Activated CD4-positive, alpha-beta T cell treated with anti-CD3 and anti-CD28 coated beads, Interleukin-2, amount 10 ng/mL, durations not matched to agents 7 days and 5 days (primary cell): ENCODE measurements at places on chromosomes 4 and X. TPM values are rescaled to one million over a fixed set of nuclear protein-coding genes. Genes with fewer than 3 reads are reported as not detected.

DNA sequence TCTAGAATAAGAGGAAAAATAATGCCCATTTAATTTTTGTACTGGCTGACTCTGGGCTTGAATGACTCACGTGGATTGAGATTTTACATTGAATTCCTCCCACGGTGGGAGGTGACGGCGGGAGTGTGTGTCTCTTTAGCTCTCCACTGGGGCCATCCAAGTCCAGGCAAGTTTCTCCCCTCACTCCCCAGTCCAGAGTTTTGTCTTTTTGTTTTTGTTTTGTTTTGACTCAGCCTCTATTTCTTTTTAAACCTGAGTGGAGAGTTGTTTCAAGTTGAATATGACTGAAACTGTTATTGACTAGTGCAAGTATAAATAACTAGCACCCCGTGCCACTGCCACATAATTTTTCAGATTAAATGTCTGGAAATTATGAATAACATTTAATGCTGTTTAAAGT, 13.6 kb downstream of the CHST7 start:
- DNase-seq, result no peak

GRCh38 chr4:119540249-119540648, 88.4 kb downstream of the PDE5A start:
- no peak for DNase-seq

- DNase-seq, result no peak
Measured at GRCh38 chr4:151641983-151642382, 118.8 kb downstream of the GATB start.

GRCh38 chr4:66489370-66489769, 819.1 kb upstream of the EPHA5 start:
- no peak for DNase-seq

- no peak for DNase-seq
Measured at GRCh38 chr4:2832981-2833670, 10.5 kb upstream of the ADD1 start.

- no peak for DNase-seq
Measured at GRCh38 chr4:8051644-8052043, 107.0 kb downstream of the ABLIM2 start.

- no peak for DNase-seq
Measured at GRCh38 chr4:2395038-2395437, 23.4 kb downstream of the ZFYVE28 start.

- no peak for DNase-seq
Measured at GRCh38 chrX:7269991-7270390, 122.0 kb upstream of the PUDP start.

GRCh38 chr4:22900876-22901275, 208.1 kb downstream of the GBA3 start:
- no peak for DNase-seq

GRCh38 chr4:12123707-12124106, 695.0 kb upstream of the HS3ST1 start:
- no peak for DNase-seq

DNA sequence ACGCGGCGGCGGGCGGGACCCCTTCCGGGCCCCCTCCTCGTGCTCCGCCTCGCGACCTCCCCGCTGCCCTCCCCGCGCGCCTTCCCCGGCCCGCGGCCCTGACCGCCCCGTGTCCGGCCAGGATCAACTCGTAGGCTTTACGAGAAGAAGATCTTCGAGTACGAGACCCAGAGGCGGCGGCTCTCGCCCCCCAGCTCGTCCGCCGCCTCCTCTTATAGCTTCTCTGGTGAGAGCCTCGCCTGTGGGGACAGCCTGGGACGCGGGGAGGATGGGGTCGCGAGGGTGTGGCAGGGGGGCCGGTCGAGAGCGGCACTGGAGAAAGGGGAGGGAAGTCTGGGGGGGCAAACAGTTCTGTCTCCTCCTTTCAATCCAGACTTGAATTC, 465 bp downstream of the EMD start:
- DNase-seq, result no peak

DNA sequence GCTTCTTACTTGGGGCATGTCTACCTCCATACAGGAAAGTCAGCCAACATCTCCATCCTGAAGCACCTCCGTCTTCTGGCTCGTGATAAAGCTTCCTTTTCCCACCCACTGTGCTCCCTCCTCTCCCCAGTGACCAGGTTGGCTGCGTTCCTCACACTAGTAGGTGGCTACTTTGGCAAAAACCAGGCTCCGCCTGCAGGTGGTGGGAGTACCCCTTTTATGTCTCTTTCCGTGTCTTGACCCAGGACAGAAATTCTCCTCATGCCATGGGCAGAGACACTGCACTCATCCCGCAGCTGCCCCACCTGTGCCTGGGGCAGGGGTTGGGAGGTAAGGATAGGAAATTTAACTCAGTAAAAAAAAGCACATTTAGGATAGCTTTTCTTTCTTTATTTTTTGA, 50.9 kb downstream of the ENPP6 start:
- DNase-seq, result no peak

DNA sequence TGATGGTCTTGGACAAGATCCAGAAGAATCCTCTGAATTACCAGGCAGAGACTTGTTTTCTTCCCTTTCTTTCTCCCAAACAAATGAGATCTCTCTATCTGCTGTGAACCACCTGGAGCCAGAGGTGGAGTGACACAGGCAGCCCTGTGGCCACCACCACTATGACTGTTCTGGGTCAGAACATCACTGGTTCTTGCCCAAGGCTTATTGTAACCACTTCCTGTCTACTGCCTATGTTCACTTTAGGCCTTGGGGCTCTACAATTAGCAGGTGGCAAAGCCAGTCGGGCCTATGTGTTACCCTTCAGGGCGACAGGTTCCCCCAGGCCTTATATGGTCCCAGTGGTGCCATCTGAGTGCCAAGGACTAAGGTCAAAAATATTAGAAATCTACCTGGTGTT, 161.2 kb downstream of the GLUD2 start:
- no peak for DNase-seq

GRCh38 chrX:5791721-5792120, 436.9 kb downstream of the NLGN4X start:
- DNase-seq, result no peak

PPP2R2C gene
- total RNA-seq, result not detected

XK gene
- 0.02 TPM for total RNA-seq

ARR3 gene
- total RNA-seq, result not detected

FREM3 gene
- total RNA-seq, result not detected

OPRPN gene
- not detected for total RNA-seq

TCP11X1 gene
- not detected for total RNA-seq
